ENCODE measurements at places on chromosomes 7 and 10. TPM values are rescaled to one million over a fixed set of nuclear protein-coding genes. Genes with fewer than 3 reads are reported as not detected.
A peak's percentile ranks its signal among the peaks of the same experiment; 100 is the strongest.

Gene RBM20
- total RNA-seq = 0.06 TPM

Gene RUFY2
- 8.1 TPM for total RNA-seq

DNA sequence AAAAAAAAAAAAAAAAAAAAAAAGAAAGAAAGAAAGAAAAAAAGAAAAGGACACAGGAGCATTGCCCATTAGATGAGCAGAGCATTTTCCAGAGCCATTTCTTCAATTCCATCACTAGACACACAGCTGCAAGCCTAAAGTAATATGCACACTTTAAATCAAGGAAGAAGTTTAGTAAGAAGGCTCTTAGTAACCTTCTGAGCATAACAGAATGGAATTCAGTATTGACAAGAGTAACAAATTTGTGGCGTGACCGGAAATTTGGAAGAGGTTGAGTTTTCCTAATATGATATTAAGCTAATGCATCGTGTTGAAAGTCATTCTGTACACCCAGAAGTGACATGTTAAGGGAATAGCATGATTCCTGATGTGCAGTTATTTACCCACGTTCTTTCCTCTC is 35.3 kb downstream of the SMURF1 start:
- DNase-seq = no peak

- DNase-seq = peak; percentile 57
Measured at GRCh38 chr10:89793649-89794254, 92.4 kb downstream of the KIF20B start.

- DNase-seq = peak; percentile 2
Measured at GRCh38 chr7:97298561-97298960, 181.1 kb downstream of the SDHAF3 start.

DNA sequence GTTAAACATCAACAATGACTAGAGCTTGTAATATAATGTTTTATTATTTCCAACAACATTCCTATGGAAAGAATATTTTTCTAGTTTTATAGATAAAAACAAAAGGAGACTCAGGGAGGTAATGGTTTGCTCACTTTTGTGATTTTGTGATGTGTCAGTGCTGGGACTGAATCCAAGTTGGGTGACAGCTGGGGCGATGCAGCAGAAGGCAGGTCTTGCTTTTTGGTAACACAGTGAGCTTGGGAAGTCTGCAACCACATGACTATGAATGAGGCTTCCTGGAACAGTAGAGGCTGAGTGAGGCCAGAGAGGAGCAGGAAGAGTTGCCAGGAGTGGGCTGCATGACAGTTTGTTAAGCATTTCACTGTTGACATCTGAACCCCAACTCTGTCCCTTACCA is 4.9 kb upstream of the YKT6 start:
- no peak for DNase-seq

Gene NEUROD6
- not detected for total RNA-seq

DNA sequence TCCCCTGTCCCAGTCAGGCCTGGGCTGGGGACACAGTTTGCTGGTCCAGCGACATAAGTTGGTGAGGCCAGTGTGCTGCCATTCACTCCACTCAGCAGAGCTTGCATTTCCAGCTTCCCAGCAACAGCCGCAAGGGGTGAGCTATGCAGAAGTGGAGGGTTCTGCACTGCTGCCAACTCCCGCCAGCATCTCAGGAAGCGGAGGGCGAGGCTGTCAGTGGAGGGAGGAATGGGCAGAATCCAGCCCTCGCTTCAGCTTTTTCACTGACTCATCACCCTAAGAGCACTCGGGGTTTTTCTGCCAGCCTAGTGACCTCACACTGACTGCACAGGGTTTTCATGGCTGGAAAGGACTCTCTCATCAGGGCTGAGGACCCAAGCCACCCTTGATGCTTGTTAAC is 625.1 kb upstream of the MKI67 start:
- DNase-seq = peak; percentile 93

- DNase-seq = peak; percentile 49
Measured at GRCh38 chr7:5702876-5703571, 78.4 kb downstream of the RNF216 start.

GRCh38 chr7:2544541-2545188 is 10.7 kb downstream of the BRAT1 start:
- DNase-seq = no peak

DNA sequence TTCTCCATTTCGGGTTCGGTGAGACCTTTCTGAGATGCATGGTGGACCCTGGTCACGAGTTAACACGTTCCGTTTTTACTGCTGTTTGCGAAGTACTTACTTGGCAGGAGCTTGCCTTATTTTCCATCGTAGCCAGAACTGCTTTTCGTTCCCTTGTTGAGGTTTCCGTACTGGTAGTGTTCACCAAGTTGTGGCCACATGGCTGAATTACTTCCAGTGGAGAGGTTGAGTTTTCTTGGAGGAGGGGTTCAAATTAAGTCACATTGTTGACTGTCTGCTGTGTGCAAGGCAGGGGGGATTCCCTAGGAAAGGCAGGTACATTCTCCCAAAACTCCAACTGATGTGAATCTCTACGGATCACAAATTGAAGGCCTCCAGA is 4.0 kb downstream of the MXI1 start:
- DNase-seq = no peak

DNA sequence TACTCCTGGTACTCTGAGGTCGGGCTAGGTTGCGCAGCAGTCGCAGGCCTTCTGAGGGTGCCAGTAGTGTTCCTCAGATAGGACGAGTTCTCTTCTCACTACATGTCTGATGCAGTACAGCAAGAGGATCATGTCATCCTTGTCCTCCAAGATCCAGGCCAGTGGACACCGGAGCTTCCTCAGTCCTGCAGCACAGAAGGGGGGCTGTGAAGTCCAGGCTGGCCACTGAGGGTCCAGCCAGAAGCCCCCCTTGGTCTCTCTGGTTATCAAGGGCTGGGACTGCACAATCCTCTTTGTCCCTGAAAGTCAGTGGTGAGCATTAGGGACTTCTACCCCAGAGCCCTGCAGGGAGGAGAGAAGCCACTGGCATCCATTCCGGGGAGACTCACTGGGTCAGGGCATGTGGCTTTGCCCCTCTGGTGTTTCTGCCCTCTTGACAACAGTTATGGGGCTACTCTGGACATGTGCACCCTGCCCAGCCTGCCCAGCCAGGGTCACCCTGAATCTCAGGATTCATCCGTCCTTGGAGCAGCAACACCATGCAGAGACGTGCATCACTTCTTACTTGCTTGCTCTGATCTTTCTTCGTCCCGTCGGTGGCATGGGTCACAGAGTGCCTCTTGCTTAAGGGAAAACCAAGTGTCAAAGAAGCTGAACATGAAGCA is 125.7 kb downstream of the ADCY1 start:
- no peak for DNase-seq

- DNase-seq = no peak
Measured at GRCh38 chr7:91050677-91051076, 213.6 kb upstream of the FZD1 start.

DNA sequence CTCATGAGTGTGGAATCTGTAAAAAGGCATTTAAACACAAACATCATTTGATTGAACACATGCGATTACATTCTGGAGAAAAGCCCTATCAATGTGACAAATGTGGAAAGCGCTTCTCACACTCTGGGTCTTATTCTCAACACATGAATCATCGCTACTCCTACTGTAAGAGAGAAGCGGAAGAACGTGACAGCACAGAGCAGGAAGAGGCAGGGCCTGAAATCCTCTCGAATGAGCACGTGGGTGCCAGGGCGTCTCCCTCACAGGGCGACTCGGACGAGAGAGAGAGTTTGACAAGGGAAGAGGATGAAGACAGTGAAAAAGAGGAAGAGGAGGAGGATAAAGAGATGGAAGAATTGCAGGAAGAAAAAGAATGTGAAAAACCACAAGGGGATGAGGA is 207.7 kb downstream of the ZEB1 start:
- DNase-seq = peak; percentile 1

DNA sequence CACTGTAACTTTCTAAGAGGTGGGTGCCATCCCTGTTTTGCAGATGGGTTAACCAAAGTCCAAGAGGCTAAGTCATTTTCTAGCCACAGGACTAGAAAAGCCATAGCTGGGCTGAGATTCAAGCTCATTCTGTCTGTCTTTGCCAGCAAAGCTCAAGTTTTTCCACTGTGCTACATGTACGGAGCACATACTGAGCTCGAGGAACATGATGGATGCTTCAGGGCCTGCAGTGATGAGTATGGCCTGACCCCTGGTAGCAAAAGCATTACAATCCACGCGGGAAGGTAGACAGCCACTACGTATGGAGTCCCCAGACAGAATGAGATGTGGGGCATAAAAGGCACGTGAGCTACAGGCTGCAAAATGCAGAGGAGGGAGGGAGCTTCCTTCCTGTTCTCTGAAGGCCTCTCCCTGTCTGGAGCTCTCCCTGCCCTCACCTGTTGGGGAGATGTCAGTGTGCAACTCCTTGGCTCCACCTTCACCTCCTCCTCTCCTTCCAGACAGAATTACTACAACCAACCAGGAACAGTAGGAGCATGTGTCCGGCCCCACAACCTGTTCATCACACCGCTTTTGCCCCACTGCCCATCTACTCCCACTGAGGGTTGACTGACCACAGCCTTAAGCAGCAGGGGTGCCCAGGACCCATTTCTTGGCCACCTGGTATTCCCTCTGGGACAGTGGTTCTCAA is 16.4 kb downstream of the ITPRIP start:
- DNase-seq = no peak

- DNase-seq = no peak
Measured at GRCh38 chr7:92755680-92756079, 80.7 kb downstream of the CDK6 start.

- no peak for DNase-seq
Measured at GRCh38 chr7:157086508-157087187, 52.1 kb upstream of the UBE3C start.

DNA sequence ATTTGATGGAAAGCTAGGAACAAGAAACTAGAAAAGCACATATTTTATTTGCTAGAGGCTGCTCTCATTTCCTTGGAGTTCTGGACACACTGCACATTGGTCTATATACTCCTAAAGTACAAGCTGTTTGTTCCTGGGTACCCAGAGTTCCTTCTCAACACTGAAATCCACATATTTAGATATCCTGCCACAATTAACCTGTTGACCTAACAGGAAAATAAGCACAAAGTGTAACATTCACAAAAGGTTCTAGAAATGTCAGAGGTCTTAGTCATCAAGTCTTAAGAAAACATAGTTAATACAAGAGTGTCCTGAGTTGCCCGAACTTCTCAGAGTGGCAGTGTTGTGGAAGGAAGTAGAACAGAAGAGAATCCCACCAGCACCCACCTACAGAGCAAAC is 115.6 kb downstream of the ELMO1 start:
- DNase-seq = no peak

DNA sequence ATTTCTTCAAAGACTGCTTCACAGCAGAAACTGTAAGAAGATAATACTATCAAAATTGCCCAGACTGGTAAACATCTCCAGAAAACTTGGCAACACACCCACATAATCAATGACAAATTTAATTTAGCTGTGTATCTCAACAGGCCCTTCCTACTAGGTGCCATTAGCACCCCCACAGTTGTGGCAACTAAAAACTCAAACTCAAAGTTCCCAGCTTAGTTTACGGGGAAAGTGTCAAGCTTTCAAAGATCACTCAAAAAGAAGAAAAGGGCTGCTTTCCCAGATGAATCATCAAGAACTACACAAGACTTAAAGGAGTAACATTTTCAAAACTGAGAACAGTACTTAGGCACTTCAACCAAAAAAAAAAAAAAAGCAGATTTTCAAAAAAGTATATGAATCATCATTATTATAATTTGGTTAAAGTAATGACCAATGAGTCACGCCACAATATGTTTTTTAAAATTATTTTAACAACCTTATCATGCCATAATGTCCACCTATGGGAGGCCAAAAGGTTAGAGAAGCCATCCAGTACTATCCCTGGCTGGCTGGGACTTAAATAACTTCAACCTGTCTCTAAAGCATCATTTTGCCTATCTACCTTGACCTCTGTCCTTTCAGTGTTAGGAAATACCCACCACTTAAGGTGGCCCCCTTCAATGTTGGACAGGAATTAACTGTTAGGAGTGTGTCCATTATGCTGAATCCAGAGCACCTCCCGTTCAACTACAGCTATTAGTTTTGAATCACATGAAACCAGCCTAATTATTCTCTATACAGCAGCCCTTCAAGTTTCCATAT is 90.8 kb downstream of the ZFAND4 start:
- no peak for DNase-seq

All from Daoy (cell line).